ENCODE measurements at places on chromosomes 7 and 10. TPM values are rescaled to one million over a fixed set of nuclear protein-coding genes. Genes with fewer than 3 reads are reported as not detected.

GRCh38 chr7:12583922-12584321, 13.4 kb downstream of the SCIN start:
- no peak for DNase-seq

Gene CPEB3
- 5.1 TPM for total RNA-seq

- no peak for DNase-seq
Observed at GRCh38 chr10:70582793-70583668, 19.5 kb downstream of the PRF1 start.

Gene FAM25G
- not detected for total RNA-seq

GRCh38 chr10:22476601-22477321, 131.5 kb downstream of the SPAG6 start:
- peak; percentile 37 for DNase-seq

Gene NXPH1
- total RNA-seq = 0.09 TPM

- DNase-seq = no peak
Observed at GRCh38 chr7:128893251-128894100, 17.0 kb downstream of the KCP start.

Measured in lung (tissue), 17 donors.